ENCODE measurements at places on chromosomes 6 and 20. TPM values are rescaled to one million over a fixed set of nuclear protein-coding genes. Genes with fewer than 3 reads are reported as not detected.

- DNase-seq, result no peak
Measured at GRCh38 chr6:45574885-45575284, 197.2 kb upstream of the SUPT3H start.

GRCh38 chr6:84860920-84861319 lies 96.5 kb upstream of the TBX18 start:
- DNase-seq, result no peak

GRCh38 chr20:53872081-53872541 lies 198.3 kb downstream of the BCAS1 start:
- no peak for DNase-seq

GRCh38 chr20:22106308-22106938 lies 401.0 kb downstream of the PAX1 start:
- DNase-seq, result no peak

GRCh38 chr6:87832025-87832825 lies 130.2 kb upstream of the AKIRIN2 start:
- DNase-seq, result no peak

DNA sequence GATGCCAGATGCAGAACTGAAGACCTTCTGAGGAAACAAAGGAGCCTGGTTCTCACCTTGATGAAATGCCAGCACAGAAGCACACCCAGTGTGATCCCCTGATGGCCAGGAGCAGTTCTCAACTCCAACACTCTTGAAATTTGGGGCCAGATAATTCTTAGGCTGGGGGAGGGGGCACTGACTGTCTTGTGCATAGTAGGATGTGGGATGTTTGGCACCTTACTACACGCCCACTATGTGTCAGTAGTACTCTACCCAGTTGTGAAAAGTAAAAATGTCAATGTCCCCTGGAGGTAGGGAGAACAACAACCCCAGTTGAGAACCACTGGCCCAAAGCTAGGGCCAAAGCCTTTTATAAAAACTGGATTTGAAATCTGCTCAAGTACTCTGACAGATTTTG lies 398.3 kb upstream of the ARID1B start:
- no peak for DNase-seq

DNA sequence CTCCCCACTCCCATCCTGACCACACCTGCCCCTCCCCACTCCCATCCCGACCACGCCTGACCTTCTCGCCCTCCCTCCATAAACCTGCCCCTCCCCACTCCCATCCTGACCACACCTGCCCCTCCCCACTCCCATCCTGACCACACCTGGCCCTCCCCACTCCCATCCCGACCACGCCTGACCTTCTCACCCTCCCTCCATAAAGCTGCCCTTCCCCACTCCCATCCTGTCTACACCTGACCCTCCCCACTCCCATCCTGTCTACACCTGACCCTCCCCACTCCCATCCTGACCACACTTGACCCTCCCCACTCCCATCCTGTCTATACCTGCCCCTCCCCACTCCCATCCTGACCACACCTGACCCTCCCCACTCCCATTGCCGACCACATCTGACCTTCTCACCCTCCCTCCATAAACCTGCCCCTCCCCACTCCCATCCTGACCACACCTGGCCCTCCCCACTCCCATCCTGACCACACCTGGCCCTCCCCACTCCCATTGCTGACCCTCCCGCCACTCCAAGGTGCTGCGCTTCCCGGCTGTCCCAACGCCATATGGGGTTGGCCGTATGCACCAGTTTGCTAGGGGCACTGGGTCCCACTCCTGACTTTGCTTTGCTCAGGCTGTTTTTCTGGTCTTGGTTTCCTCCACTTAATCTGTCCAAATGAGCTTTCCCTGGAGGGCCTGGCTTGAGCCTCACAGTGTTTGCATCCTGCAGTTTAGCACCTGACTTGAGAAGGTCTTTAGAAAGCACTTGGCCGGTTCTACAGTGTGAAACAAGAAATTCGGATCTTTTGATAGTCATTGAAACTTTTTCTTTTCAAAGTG lies 2.9 kb downstream of the KIF25 start:
- DNase-seq, result no peak

ZNF337 gene
- 12.9 TPM for polyA plus RNA-seq

TRIM31 gene
- not detected for polyA plus RNA-seq

PET117 gene
- polyA plus RNA-seq, result 12.1 TPM
